ENCODE measurements at places on chromosomes 3 and 15. TPM values are rescaled to one million over a fixed set of nuclear protein-coding genes. Genes with fewer than 3 reads are reported as not detected.

Gene INAFM2
- polyA plus RNA-seq: 10.9 TPM

Gene DUSP7
- polyA plus RNA-seq: 212 TPM

Gene ZIC4
- not detected for polyA plus RNA-seq

Gene CGNL1
- 0.02 TPM for polyA plus RNA-seq

Gene SCG5
- 3.0 TPM for polyA plus RNA-seq

Gene PLXNA1
- polyA plus RNA-seq: 82.4 TPM

Gene MINAR1
- polyA plus RNA-seq: 0.06 TPM

Gene CCDC191
- 1.3 TPM for polyA plus RNA-seq

Gene GRK7
- not detected for polyA plus RNA-seq

Gene ZCWPW2
- polyA plus RNA-seq: 0.11 TPM

Gene CCDC13
- 0.15 TPM for polyA plus RNA-seq

Gene OXTR
- 0.19 TPM for polyA plus RNA-seq

Gene LDHAL6B
- not detected for polyA plus RNA-seq

Data from mammary epithelial cell (primary cell).